ENCODE measurements at places on chromosomes 4 and X.
A peak's percentile ranks its signal among the peaks of the same experiment; 100 is the strongest.

DNA sequence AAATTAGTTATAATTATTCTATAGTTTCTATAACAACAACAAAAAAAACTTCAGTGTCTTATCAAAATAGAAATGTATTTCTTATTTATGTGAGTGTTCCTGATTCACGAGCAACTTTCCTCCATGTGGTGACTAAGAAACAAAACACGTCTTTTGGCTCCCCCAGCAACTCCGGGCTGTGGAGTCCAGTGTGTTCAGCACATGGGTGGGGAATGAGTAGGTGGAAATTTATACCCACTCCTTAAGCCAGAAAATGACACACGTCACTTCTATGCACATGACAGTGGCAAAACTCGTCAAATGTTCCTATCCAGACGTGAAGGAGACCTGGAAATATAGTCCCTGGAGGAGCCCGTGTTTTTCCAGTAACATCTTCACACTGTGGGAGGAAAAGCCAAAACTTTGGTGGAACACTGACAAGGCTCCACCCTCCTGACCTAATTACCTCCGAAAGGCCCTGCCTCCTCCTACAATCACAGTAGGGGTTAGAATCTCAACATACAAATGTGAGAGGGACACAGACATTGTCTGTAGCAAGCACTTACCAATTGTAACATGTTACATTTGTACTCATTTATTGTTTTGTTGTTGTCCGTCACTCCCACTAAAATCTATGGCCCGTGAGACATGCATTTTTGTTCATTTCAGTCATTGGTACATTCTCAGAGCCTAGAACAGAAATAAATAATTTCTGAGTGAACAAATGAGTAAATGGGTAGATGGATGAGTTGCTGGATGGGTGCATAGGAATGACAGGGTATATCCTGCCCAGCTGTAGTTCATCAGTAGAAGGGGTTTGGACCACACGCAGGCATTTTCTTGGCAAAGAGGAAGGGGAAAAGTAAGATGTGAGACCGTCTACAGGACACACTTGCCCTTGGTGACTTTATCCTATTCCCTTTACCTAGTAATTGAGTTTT lies 605.8 kb upstream of the TENM3 start:
- DNase-seq = no peak

DNA sequence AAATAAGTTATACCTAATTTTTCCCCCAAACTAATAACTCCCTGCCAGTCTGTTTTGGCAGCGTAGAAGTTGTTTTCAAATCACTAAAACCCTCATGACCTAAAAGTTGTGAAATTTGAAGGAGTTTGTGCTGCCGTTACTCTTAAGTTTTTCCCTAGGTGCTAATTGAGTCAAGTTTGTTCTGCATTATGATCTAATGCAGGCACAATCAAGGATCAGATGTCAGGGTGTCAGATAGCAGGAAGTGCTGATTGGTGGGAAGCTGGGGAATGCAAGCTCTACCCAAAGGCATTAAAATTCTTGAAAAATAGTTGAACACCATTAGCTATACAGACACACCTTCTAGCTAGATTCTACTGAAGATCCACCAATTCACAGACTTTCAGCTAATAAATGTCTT lies 51.9 kb downstream of the ARX start:
- no peak for DNase-seq

- DNase-seq = no peak
Measured at GRCh38 chr4:76518241-76518640, 83.2 kb downstream of the SHROOM3 start.

DNA sequence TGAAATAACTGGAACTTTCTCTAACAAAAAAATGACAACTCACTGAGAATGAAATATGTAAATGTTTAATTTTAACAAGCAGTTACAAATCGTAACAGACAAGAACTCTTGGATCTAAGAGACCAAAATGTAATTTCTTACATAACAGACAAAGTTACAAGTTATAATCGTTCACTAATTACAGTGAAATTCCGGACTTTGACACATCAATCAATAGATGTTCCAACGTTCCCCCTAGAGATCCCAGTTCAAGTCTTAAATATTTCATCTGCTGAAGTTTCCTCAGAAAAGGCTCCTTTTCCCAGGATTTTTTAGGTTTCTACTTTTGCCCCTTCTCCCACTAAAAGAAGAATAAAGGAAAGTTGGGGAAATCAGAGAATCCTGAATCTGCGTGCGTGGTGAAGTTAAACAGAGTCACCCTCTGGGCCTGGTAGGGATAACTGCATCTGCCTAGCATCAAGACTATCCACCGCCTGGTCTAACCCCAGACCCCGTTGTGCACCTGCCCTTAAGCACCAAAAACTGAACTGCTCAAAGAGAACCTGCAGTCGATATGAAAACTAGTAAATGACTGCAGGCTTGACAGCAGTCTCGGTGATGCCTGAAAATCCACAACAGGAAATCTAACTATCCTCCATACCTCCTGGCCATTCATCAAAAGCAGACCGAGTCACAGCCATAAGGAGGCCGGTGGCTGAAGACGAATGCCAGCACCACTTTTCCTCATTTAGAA lies 2.3 kb downstream of the IRF2 start:
- peak; percentile 15 for DNase-seq

GRCh38 chr4:72567821-72568675 lies 973 bp downstream of the ADAMTS3 start:
- DNase-seq = no peak

- no peak for DNase-seq
Measured at GRCh38 chrX:48914593-48915493, 3.4 kb upstream of the SLC35A2 start.

DNA sequence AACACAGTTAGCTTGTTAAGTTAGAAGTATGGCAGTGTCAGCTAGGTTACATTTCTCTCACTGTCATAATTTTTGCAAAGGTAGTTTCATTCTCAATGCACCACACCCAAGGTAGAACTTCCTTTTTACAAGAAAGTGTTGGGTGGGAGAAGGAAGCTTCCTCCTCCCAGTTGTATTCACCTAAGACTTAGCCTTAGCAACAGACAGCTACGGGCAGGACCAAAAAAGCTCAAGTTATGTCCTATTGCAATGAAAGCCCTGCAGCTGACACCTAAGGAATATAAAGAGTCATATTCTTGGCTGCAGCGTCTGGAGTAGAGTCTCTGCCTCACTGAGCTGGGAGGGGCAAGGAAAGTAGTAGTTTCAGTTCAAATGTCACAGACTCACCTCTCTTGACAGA lies 25.1 kb upstream of the PRDM8 start:
- DNase-seq = peak; percentile 33

- DNase-seq = no peak
Measured at GRCh38 chr4:152572417-152573086, 36.7 kb upstream of the FBXW7 start.

- no peak for DNase-seq
Measured at GRCh38 chr4:48046059-48046458, 29.5 kb downstream of the NIPAL1 start.

DNA sequence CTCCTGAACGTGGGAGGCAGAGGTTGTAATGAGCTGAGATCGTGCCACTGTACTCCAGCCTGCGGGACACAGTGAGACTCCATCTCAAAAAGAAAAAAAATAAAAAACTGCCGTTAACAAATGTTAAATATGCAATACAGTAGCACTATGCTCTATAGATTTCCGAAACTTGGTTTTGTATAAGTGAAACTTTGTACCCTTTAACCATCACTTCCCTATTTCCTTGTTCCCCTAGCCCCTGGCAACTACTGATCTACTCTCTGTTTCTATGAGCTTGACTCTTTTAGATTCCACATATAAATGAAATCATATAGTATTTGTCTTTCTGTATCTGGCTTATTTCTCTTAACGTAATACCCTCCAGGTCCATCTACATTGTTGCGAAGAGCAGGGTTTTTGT lies 74.1 kb downstream of the TAB3 start:
- no peak for DNase-seq

DNA sequence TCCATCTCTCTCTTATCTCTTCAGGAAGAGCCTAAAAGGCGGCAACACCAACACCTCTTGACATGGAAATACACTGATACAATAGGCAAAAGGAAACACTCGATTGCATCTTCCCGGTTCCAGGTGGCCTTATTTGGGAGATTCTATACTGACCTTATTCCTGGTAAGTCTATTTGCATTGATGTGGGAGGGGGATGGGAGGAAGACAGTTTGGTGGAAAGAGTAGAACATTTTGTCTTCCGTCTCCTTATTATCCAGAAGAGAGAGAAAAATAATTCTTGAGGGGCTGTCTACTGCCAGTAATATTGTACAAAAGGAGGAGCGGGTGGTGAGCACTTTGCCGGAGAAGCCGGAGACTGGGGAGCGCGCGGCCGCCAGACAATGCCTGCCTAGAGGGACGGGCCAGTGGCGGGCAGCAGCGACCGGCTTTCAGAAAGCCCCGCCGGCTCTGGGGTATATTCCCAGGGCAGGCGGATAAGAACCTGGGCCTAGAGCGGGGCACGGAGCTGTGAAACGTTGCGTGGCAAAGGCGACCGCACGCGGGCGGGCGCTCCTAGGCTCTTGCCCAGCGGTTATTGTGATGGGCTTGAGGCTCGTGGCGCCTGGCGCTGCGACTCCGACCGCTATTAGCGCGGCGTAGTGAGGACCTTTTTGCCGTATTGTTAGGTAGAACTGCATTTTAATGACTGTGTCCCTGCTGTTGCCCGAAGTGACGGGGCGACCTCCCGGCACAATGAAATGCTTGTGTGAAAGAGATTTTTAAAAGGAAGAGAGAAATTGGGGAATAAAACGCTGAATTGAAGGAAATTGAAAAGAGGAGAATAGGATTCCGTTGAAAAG lies 518 bp downstream of the PRDM8 start:
- no peak for DNase-seq

- DNase-seq = no peak
Measured at GRCh38 chr4:120844528-120844921, 78.0 kb downstream of the PRDM5 start.

- DNase-seq = no peak
Measured at GRCh38 chrX:31251336-31251735, 179.5 kb upstream of the FTHL17 start.

DNA sequence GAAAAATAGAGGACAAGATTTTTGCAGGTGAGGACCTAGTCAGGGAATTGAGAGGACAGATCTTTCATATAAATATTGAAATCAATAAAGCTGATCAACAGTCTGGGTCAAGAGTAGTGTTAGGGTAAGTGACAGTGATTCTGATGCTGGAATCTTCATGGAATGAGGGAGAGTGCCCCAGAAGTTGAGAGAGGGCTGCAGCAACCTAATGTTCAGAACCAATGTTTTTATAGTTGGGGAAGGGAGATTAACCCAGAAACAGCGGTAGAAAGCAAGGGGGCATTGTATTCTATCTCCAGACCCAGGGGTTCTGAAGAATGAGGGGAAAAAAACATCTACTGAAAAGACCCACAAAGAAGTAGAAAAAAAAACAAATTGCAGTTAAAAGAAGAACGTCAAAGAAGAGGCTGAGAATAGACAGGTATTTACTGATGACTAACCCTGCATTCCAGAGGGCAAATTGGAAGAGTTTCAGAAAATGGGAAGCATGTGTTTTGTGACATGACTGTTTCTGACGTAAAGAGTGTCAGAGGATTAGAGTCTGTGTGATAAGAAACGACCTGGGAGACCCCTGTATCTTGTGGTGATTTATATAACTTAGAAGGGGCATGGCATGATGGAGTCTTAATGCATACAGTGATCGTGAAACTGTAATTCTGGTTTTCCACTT lies 819.6 kb upstream of the EPHA5 start:
- no peak for DNase-seq

Data from central memory CD4-positive, alpha-beta T cell (primary cell).